ENCODE measurements at places on chromosomes 6 and 20.
A peak's percentile ranks its signal among the peaks of the same experiment; 100 is the strongest.

- no peak for DNase-seq
These were observed 135.2 kb downstream of the RFPL4B start for GRCh38 chr6:112482373-112482772.

- no peak for DNase-seq
These were observed 70.3 kb upstream of the CD83 start for GRCh38 chr6:14047151-14047740.

- no peak for DNase-seq
These were observed 702.7 kb downstream of the MAFB start for GRCh38 chr20:39986173-39986904.

GRCh38 chr20:2907519-2907918 lies 34.2 kb downstream of the PTPRA start:
- no peak for DNase-seq

DNA sequence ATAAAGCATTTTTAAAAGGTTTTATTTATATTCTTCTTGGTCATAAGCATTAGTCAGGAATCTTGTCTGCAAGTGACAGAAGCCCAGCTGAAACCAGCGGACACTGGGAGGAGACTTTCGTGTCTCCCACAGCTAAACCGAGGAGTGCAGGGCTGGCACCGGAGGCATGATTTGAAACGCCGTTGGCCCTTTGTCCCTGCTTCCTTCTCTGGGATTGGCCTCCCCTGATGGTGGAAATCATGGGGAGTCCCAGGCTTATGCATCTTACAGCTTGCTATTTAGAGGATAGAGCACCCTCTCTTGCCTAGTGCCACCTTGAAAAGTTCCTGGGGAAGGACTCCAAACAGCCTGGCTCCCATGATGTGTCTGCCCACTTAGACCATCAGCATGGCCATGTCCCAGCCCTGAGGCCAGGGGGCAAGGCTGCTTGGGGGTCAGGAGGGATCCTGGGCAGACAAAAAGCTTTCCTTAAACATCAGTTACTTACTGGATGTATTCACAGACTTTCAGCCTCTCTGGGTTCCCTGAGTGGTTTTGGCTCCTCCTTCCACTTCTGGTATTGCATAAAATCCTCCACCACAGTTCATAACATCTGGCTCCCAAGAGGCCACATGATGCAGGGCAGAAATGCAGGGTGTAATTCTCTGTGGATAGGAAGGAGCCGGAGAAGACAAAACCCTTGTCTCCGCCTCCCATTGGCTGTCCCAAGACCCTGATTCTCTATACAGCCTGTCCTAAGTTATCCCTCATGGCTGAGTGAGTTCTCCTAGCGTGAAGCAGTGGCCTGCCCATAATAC lies 49.3 kb upstream of the INSM1 start:
- DNase-seq, result no peak

DNA sequence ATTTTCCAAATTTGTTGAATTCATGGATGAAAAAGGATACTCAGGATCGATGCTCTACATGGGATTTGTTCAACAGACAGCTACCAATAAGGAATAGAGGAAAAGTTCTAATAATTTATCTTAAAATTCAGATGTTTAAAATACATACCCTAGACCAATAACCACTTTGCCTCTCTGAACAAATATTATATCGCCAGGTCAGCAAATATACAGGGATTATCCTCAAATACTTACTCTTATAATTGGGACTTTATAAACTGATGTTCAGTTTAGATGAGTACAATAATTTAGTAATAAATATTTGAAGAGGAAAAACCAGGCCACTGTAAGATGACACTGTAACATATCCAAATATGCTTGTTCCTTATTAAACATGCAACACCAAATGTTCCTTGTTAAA lies 268.7 kb downstream of the DOK5 start:
- no peak for DNase-seq

GRCh38 chr6:53758496-53758895 lies 36.3 kb upstream of the LRRC1 start:
- DNase-seq, result no peak

DNA sequence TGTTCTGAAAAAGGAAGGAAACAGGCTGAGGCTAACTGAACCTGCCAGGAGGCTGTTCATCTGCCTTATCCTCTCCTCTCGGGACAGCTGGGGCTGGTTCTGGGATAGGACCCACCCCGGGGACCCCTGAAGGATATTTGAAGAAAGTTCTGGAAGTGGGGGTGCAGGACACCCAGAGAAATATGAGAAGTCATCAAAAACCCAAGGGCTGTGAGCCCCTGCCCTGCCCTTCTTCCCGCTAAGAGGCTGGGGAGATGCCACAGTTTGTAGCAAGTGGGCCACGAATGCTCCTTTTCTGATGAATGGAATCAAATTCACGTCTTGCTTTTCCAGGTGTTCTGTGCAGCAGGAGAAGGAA lies 37.9 kb downstream of the TMEM242 start:
- DNase-seq, result no peak

GRCh38 chr20:52031563-52032303 lies 159.8 kb downstream of the ZFP64 start:
- DNase-seq, result no peak

GRCh38 chr20:8242066-8242465 lies 110.0 kb downstream of the PLCB1 start:
- DNase-seq, result no peak

- no peak for DNase-seq
These were observed 67.0 kb downstream of the ABHD12 start for GRCh38 chr20:25323496-25324246.

GRCh38 chr20:38094373-38094891 lies 60.9 kb downstream of the RPRD1B start:
- DNase-seq, result peak; percentile 2

DNA sequence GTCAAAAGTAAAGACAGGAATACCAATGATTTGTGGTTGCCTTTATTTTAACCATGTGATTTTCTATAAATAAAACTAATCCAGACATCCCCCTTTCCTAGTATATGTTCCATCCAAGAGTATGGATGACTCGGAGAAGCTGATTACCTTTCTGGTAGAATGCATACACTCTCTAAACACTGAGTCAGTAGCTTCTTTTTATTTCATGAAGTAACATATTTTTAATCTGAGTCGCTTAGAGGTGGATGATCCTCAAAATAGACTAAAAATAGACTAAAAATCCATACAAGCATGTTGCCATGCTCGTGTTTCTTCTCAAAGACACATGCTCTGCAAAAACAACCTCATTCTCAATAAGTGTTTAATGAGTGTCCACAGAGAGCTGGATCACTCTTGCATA lies 263.7 kb downstream of the COL12A1 start:
- DNase-seq, result no peak

DNA sequence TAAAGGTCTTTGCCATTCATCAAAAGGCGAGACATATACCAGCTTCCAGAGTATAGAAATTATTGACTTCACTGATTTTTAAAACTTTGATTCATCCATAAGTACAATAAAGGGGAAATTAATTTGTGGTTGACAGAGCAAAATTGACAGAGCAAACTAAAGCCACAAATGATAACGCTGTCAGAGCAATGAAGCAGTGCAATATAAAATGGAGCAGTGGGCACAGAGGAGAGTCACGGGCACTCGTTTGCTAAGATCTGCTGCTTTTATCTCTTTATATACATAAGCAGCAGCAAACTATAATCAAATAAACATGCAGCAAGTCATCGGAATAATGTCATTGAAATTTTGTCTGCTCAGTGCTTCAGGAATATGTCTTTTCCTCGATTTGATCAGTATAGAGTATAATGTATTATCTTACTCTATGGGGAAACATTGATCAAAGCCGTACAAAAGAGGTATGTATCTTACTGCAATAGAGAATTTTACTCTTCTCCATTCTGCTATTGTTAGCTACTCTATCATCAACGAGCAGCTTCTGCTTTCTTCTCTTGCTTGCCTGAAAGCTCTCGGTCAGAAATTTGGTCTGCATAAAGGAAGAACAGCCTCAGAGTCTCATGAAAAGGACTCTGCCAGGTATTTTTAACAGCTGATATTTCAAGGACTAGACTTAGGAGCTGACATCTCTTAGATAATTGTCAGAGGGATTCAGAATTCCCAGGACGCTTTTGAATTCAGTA lies 546.0 kb upstream of the ARID1B start:
- DNase-seq, result no peak

DNA sequence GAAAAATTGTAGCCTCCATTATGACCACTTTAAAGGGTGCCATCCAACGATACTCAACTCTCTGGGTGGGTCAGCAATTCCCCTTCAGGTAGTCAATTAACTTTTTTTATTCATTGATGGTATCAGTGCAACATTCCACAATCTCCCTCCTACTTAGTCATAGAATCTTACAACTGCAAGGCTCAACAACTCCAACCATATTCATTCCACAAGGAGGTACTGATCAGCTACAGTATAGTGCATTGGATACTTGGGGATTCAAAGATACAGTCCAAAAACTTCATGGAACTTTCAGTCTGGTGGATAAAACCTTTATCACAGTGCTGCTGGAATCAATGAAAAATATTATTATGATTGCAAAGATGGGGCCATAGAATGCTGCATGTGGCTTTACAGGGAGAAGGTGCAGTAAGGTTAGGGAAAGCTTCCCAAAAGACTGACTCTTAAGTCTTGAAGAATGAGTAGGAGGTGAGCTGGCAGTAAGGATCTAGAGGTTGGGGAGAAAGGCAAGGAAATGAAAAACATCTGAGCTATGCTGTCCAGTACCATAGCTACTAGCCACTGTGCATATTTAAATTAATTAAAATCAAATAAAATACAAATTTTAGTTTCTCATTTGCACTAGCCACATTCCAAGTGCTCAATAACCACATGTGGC lies 314.7 kb upstream of the PRDM1 start:
- no peak for DNase-seq

- no peak for DNase-seq
These were observed 904.5 kb downstream of the C6orf118 start for GRCh38 chr6:164404812-164405488.

GRCh38 chr20:63074631-63075030 lies 67.9 kb upstream of the BHLHE23 start:
- no peak for DNase-seq

DNA sequence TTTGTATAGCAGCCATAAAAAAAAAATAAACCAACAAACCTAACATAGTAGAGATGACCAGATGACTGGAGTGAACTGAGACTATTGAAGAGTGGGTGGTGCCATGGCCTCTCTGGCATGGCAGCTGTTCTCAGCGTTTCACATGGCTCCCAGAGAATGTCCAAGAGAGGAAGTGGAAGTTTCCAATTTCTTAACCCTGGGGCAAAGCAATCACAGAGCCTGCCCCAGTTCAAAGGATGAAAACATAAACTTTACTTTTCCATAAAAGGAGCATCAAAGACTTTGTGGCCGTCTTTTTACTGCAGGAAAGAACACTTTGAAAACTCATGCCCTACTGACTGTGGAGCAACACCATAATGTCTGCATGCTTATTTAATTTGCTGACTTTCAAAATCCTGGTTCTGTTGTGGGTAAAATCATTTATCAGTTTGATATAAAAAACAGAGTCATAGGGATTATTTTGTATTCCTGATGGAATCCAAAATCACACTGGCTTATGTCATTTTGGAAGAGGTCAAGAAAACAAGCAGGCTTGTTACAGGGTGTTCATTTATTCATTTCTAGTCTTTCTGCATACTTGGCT lies 165.4 kb downstream of the SLC35B3 start:
- DNase-seq, result no peak

DNA sequence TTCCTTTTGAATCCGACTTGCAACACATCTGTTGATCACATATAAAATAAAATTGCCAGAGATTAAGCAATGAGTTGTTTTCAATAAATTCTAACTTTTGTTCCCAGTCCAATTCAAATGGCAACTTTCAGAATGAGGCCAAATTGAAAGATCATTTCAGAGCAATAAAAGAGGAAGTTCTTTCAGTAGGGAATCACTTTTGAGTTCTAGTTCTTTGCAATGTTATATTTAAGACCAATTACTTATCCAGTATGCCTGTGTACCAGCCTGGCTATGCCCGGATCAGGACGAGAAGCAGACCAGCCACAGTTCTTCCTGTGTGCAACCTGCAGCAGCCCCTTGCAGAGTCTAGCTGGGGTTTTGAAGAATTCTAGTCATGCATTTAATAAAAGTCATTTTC lies 232.5 kb downstream of the BTBD9 start:
- DNase-seq, result no peak

GRCh38 chr20:6744180-6744579 lies 23.3 kb upstream of the BMP2 start:
- no peak for DNase-seq

DNA sequence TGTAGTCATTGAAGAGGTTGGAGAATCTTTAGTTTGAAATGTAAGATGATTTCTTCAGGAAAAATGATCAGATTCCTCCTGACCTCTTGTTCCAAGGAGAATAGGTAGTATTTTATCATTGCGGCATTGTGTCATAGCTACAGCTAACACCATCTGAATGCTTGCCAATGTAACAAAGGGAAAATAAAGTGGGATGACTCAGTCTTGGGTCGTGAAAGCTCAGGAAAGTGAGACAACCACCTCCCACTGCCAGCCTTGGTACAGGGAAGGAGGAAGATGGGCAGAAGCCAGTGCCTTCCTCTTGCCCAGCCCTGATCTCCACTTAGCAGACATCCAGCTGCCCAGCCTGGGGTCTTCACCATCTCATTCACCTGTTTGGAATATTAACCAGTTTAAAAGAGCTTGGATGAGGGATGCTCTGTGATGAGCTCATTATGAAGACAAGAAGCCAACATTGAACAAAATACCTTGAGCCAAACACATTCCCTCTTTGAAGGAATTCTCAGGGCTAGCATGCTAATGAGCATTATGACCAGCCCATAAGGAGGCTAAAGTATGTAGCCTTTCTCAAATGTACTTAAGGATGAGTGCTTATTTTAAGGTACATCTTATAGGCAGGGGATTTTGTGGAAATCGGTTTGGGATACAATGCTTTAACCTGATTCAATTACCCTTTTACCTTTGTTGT lies 40.0 kb upstream of the APCDD1L start:
- DNase-seq, result no peak

GRCh38 chr6:106027758-106028157 lies 58.4 kb upstream of the PRDM1 start:
- DNase-seq, result no peak
